ENCODE measurements at places on chromosomes 4 and X.

GRCh38 chrX:72609313-72609712 lies 36.7 kb upstream of the HDAC8 start:
- no peak for DNase-seq

- DNase-seq, result no peak
Observed at GRCh38 chrX:153052534-153052933, 3.7 kb upstream of the PNMA3 start.

- DNase-seq, result no peak
Observed at GRCh38 chr4:9811806-9812205, 30.4 kb downstream of the DRD5 start.

DNA sequence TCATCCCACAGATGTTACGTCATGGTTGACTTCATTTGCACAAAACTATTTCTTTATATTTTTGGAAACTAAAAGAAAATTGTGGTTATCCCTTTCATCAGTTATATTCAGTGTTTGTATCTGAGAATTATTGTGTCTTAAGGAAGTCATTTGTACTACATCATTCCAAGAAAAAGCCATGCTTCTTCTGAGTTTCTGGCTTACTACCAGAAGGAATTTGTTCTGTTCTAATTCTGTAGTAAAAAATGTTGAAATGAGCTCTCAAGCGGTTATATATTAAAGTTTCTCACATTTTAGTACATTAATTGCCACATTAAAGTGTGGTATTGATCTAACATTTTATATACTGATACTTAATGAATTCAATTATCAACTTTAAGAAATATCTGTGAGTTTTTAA lies 1844.5 kb downstream of the PCDH7 start:
- no peak for DNase-seq

GRCh38 chr4:138182838-138183426 lies 59.2 kb downstream of the SLC7A11 start:
- DNase-seq, result no peak

GRCh38 chrX:103697687-103698086 lies 11.2 kb upstream of the MORF4L2 start:
- no peak for DNase-seq

GRCh38 chr4:145840162-145840768 lies 98.4 kb downstream of the ZNF827 start:
- DNase-seq, result no peak

GRCh38 chr4:189659287-189659686 lies 281.4 kb upstream of the FRG1 start:
- DNase-seq, result no peak

DNA sequence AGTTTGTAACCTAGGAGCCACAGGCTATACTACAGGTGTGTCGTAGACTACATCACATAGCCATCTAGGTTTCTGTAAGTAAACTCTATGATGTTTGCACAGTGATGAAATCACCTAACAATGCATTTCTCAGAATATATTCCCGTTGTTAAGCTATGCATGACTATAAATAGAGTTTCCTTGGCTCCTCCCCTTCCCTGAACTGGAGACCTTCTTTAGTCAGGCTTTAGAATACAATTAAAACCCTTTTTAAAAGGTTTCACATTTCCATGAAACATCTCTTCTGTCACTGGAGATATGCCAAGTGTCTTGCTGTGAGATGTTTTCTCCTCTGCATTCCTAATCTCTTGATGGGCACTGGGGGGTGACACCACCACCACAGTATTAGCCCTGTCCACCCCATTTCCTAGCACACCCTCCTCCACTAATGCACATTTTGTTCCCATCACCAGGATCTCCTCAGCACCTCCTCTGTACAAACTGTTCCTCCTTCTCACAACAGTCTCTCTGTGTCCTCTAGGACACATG lies 334.6 kb upstream of the CPEB2 start:
- DNase-seq, result no peak

DNA sequence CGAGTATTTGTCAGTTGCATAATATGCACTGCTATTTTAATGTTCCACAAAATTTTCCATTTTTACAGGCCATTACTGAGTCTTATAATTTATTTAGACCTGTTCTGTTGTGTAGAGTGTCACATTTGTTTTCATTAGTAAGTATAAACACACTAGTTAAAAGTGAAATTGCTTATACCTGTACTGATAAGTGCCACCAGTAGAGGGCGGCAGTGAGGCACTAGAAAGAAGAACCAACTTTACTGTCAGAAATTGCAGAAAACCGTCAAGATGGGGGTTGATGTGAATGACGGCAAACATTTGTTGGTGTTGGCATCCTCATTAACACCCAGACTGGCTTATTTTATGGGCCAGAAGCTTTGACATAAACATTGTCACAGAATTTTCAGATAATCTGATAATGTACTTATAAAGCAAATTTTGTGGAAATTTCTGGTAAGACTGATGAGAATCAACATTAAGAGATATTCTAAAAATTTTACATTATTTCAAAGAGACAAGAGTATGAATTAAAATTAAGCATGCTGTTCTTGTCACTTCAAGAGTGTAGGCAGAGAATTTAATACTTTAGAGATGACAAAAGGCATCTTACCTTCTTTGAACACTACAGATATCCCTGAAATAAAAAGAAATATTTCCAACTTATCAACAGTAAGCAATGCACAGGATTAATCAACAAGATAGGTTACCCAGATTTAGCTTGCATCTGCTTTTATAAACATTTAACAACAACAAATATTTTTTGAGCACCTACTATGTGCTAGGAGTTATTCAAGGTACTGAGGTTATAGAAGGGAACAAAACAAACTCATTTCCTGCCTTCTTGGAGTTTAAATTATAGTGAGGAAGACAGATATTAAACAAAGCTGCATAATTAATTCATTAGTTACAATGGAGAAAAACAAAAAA lies 24.9 kb downstream of the ALPK1 start:
- peak; percentile 66 for DNase-seq

DNA sequence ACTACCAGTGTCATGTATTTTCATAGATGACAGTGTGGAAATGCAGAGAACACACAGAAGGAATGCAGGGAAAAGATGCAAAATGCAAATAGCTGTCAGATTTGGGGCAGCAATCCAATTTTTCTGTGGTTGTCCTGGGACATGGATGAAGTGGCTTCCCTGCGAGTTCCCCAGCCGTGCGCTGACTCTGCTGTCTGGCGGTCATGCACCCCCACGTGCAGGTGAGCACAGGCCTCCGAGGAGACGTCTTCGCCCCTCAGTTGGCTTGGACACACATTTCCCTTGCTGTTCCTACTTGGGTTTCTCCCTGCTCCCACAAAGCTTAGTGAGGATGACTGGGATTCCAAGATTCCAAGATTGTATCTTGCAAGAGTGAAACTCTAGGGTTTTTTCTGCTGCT lies 24.4 kb downstream of the BLOC1S4 start:
- DNase-seq, result no peak

DNA sequence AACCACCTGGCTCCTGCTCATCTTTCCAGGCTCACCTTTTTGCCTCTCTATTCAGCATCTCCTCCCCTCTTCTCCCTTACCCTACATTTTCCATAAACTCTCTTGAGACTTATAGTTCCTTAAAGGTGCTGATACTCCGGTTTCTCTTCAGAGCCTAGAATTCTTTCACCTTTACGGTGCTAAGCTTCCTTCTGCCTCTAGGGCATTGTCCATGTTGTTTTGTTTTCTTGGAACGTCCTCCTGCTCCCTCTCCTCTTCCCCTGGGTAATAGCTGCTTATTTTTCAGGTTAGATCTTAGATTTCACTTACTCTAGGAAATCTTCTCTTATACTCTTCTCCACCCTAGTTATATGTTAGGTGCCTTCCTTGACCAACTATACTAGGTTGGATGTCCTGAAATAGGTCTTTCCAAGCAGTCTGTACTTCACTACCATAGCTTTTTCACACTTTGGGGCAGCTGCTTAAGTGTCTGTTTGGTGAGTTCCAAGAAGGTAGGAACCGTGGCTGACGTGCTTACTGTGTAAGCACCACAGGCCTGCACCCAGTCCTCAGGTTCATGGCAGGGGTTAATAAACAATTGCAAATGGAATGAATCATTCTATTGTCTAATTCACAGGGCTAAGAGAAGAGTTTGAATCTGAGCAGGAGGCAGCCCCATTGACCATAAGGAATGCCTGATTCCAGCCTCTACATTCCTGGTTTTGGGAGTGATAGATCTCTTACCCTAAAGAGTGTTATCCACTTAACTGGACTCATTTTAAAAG lies 227.5 kb downstream of the MGST2 start:
- no peak for DNase-seq

GRCh38 chrX:72313707-72314641 lies 8.3 kb upstream of the CITED1 start:
- DNase-seq, result no peak

- DNase-seq, result no peak
Observed at GRCh38 chrX:12309040-12309743, 170.9 kb downstream of the FRMPD4 start.

DNA sequence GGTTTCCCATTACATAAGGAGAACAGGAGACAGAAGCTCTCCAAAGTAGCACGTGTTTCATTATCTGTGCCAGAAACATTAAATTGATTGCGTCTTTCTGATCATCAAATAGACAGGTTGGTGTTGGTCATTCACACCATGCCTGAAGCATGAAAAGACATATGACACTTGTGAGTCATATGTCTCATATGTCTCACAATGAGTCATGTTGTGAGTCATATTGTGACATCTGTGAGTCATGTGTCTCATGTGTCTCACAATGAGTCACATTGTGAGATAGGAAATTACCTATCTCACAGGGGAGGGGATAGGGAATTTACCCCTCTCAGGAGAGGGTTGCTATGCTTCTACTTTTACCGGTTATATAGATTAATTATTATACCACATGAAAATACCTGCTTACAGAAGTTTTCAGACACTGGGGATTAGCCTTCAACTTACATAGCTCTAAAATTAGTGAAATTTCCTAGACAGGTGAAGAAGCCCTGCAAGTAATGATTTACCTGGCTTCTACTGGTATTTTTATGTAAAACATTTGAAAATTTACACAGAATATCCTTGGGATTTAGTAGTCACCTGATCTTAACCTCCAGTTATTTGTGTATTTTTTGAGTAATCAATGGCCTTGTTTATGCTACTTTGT lies 80.8 kb downstream of the NPFFR2 start:
- no peak for DNase-seq

DNA sequence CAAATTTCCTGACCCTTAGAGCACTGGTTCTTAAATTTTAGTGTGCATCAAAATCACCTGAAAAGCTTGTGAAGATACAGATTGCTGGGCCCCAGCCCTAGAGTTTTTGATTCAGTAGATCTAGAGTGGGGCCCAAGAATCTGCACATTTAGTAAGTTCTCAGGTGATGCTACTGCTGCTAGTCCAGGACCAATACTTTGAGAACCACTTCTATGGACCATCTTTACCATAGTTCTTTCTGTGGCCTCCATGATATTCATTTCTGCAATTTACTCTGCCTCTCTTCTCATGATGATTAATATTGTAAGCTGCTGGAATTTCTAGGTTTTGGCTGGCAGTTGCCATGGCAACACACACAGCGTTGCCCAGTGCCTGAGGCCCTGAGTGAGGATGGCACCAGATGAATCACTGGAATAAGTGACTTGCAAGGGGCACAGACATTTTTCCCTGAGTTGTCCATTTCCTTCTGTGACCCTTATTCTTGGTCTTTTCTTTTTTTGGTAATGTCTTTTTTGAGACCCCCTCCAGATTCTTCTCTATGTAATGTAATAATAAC lies 83.6 kb downstream of the PPP1R2C start:
- DNase-seq, result peak; percentile 6

DNA sequence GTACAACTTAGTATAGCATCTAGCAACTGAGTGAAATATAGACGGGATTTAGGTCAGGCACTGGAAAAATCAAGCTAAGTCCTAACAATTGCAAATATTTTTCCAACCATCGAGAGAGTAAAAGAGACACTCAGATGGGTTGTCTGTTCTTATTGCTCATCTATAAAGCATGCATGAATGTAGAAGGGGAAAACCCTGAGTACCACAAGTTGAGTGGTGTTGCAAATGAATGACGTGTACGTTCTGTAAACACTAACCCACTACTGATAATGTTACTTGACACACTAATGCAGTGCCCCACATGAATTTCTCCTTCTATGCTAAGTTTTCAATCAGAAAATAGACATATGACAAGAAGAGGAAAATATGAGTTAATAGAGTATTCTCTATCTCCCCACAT lies 211.2 kb downstream of the COX18 start:
- DNase-seq, result no peak

DNA sequence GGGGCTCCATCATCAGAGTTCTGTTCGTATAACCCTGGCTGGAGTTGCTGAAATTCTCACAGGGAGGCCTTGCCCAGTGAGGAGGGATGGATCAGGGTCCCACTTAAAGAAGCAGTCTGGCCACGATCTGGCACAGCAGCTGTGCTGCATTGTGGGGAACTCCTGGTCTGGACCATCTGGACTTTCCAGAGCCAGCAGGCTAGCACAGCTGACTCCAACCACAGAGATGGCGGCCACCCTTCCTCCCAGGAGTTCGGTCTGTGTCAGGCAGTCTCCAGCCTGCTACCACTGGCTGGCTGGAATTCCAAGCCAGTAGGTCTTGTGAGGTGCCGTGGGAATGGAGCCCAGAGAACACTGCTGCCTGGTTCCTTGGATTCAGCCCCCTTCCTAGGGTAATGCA lies 62.0 kb downstream of the SLAIN2 start:
- no peak for DNase-seq

- DNase-seq, result no peak
Observed at GRCh38 chr4:96676754-96677435, 837.0 kb downstream of the PDHA2 start.

DNA sequence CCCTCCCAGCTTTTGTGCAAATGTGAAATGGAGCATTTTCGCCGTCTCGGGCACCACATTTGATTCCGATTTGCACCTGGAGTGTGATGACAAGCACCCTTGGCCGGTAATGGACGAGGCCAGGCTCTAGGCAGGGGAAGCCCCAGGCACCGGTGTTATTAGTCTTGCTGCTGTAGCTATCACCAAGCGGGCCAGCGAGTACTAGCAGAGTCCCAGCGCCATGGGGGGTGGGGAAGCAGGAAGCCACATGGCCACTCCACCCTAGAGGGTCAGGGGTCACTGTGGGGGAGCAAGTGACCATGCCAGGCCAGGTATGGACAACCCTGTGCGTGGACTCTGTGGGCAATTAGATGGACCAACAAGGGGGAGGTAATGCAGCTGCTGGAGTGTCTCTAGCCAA lies 88.8 kb downstream of the CPZ start:
- no peak for DNase-seq

- DNase-seq, result no peak
Observed at GRCh38 chr4:1819284-1819683, 26.2 kb downstream of the FGFR3 start.

- DNase-seq, result no peak
Observed at GRCh38 chrX:426881-427280, 40.2 kb upstream of the PPP2R3B start.

- DNase-seq, result no peak
Observed at GRCh38 chr4:118762155-118762554, 73.8 kb downstream of the SEC24D start.

DNA sequence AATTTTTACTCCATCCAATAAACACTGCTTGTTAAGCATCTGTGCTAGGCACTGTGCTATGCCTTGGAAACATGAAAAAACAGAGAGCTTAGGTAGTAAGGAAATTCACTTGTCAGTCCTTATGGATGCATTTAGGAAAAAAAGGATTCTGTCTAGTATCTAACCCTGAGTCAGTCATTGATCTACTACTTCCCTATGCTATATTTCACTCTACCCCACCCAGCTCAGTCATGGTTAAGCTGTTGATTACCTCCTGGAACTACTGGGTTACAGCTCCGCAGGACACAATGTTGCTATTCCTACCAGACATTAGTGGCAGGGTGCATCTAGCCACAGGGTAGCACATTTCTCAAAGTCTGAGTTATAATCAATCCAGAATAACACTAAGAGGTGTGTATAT lies 2.9 kb upstream of the USP53 start:
- DNase-seq, result no peak

- DNase-seq, result no peak
Observed at GRCh38 chr4:100736641-100737451, 219.0 kb upstream of the EMCN start.

Data from activated T-cell treated with anti-CD3 and anti-CD28 coated beads for 48 hours (primary cell).